Fibroblast of skin of scalp (primary cell): ENCODE measurements at places on chromosomes 4 and X.
A peak's percentile ranks its signal among the peaks of the same experiment; 100 is the strongest.

- DNase-seq = no peak
These were observed 5.7 kb downstream of the CBLL2 start for GRCh38 chrX:22278375-22278774.

GRCh38 chr4:88758264-88758663 is 60.6 kb upstream of the NAP1L5 start:
- no peak for DNase-seq

DNA sequence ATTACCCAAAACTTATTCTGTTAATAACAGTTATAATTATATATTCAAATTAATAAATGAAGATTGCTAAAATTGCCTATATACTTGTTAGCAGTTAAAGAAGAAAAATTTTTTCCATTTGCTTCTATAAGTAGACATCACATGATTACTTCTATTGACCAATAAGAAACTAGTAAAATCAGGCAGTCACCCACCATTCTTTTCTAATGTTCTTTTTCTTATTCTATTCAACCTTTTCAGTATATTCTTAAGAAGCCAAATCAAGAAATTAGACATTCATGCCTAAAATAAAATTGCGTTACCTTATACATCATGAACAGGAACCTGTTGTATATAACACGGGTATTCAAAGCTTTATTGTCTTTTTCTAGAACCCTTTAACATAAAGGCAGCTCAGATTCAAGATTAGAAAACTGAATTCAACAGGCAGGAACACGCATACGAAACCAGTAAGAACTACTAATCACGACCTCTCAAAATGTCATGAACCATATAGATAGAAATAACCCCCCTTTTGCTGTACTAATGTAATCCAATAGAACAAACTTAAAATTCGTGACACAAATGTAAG is 568.1 kb upstream of the DIPK2B start:
- DNase-seq = no peak

GRCh38 chr4:113371111-113371510 is 321.7 kb downstream of the ANK2 start:
- DNase-seq = no peak

GRCh38 chr4:82201805-82202641 is 171.8 kb downstream of the HNRNPD start:
- DNase-seq = peak; percentile 55

DNA sequence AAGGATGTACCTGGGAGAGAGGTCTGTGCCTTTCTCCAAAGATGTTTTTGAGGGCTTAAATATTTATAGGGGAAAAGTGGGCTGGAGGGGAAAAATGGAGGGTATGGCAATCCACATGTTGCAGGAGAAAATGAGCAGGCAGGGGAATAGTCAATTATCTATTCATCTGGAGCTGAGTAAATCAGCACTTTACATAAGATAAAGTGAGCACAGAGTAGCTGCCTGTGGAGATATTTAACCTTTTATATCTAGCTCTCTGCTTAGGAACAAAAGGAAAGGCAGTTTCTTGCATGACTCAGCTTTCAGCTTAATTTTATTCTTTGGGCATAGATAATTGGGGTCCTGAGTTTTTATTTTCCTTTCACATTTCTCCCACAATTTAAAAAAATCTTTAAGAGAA is 93.6 kb upstream of the NPY2R start:
- DNase-seq = no peak

- DNase-seq = no peak
These were observed 51.2 kb downstream of the DRD5 start for GRCh38 chr4:9832640-9833039.

GRCh38 chrX:10902001-10902400 is 209.1 kb upstream of the HCCS start:
- peak; percentile 49 for DNase-seq

DNA sequence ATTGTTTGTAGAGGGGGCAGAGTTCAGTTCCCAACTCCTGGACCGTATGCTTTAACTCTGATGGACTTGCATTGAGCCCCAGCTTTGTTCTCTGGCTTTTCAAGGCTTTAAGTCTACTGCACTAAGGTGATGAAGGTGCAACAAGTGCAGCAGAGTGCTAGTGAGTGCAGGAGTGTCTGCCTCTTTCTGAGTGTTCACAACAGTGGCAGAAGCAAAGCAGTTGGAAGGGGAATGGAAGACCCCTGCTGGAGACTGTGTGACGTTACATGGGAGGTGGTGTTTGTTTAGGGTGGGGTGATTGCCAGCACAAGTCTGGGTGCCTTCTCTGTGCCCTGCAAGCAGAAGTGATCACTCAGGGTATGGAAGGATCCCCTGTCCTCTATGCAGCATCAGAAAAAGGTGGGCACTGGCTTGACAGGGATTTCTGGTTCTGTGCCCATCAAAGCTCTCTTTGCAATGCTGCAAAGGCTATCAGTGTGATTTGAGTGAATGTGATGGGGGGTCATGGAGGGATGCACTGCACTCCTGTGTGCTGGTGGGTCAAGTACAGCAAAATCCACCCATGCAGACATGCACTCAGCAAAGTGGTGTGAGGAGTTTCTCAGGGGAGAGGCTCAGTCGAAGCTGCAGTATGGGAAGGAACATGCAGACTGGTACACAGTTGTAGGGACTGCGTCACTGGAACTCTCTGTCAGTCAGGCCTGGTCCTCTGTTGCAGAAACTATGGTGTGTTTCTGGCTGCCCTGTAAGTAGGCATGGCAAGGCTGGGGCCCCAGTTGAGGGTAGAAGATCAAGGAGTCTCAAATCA is 70.9 kb upstream of the UGT2B7 start:
- no peak for DNase-seq
